ENCODE measurements at places on chromosomes 5 and 9.
A peak's percentile ranks its signal among the peaks of the same experiment; 100 is the strongest.

DNA sequence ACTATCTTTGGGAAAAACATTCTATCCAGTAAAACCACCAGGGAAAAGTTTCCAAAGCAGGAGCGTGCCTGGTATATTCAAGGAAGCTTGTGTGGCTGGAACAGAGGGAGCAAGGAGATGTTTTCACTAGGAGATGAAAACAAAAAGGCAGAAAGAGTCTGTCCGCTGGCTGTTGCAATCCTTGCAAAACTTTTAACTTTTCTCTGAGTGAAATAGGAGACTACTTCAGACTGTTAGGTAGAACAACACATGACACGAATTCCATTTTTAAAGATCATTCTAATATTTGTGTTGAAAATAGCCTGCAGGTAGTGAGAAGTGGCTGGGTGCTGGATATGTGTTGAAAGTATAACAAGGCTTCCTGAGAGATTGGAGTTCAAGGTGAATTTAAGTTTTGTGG, 69.5 kb downstream of the PRR16 start:
- no peak for DNase-seq

GRCh38 chr9:133273819-133274218, 1.2 kb downstream of the ABO start:
- DNase-seq, result no peak

DNA sequence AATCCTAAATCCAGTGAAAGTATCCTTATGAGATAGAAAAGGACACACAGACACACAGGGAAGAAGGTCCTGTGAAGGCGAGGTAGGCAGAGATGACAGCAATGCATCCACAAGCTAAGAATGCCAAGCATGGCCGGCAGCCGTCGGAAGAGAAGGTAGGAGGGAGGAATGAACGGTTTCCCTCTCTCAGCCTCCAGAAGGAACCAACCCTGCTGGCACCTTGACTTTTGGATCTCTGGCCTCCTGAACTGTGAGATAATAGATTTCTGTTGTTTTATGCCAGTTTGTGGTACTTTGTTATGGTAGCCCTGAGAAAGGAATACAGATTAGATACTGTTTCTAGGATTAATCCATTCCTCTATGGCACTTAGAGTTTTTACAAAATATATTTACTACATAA, 76.1 kb upstream of the PANK3 start:
- no peak for DNase-seq

DNA sequence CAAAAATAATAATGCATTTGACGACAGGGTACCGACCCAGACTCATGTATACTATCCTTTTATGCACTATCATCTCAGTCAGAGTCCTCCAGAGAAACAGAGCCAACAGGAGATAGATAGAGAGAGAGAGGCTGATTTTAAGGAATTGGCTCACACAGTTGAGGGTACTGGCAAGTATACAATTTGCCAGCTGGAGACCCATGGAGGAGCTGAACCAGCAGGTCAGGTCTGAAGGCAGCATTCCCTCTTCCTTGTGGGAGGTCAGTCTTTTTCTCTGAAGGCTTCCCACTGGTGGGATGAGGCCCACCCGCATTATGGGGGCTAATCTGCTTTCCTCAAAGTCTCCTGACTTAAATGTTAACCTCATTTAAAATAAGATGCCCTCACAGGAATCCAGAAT, 17.3 kb upstream of the MED10 start:
- DNase-seq, result no peak

DNA sequence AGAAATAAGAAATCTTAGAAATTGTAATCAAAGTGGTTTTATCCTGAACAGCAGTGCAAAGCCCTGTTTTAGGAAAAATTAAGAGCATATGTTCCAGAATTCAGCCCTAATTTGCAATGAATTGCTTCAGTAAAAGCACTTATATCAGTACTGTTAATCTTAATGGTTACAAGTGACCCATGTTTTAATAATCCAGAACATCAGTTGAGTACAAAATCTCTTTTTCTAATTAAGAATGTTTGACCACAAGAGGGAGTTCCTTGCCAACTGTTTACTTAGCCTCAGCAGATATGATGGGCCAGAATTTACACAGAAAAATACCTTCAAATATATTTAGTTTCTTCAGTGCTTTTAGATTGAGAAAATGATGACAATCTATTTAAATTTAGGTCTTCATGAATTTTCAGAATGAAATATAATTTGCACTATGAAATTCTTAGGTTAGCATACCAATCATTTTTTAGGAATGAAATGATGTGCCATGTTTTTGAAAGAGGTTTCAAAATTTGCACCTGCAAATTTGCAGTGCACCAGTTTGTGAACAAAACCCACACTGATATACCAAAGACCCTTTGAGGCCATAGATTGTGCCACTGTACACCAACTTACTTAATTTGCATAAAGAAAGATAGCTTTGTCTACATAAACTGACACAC, 926.3 kb upstream of the ARRDC3 start:
- peak; percentile 65 for DNase-seq

DNA sequence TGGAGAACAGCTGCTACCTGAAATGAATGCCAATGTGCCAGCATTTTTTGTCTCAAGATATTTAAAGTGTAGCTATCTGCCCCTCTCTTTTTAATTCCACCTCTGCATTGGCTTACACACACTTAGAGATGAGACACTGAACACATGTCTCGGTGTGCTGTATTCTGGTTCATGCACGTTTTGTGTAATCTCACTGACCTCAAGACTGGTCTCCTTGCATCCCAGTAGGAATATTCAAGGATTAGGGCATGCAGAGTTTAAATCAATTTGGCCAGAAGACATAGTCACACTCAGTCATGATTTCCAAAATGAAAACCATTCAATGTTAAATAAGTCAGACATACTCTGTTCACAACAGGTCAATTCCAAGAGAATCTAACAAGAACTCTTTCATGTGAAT, 561.8 kb upstream of the TUSC1 start:
- DNase-seq, result no peak

DNA sequence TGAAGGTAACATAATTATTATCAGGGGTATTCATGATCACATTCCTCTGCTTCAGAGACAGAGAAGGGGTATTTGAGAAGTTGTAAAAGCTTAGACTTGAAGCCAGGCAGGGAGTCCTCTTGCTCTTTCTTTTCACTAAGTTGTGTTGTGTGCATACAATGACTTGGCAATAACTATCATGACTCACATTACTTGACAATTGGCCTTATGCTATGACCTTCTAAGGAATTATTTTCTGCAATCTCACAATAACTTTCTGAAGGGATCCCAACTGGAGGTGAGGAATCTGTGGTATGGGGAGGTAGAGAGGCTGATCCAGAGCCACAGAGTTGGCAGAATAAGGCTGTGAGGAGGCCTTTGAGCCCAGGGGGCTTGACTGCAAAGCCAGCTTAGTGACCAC, 622.3 kb downstream of the MTRR start:
- DNase-seq, result no peak

GRCh38 chr9:117180896-117181445, 233.9 kb downstream of the ASTN2 start:
- DNase-seq, result no peak

GRCh38 chr9:20872340-20872977, 159.0 kb downstream of the HACD4 start:
- DNase-seq, result peak; percentile 54

GRCh38 chr5:154826-155225, 36.5 kb upstream of the LRRC14B start:
- DNase-seq, result no peak

DNA sequence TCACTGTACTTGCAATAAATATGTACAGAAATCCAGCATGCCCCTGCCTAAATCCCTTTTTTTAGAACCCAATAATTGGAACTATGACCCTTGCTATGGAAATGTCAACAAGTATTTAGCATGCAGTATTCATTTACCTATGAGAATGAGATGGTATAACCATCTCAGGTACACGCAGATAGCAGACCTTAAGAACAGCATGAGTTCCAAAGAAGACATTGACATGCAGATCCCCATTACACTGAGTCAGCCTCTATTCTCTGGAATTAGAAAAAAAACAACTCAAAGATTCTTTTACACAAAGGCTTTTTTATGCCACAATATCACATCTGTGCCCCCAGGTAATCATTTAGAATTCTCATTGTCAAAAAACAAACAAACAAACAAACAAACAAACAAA, 325.6 kb upstream of the TLE4 start:
- no peak for DNase-seq

- no peak for DNase-seq
Observed at GRCh38 chr5:179462040-179462439, 88.3 kb upstream of the RUFY1 start.

- no peak for DNase-seq
Observed at GRCh38 chr5:131460133-131460532, 174.9 kb downstream of the RAPGEF6 start.

- peak; percentile 43 for DNase-seq
Observed at GRCh38 chr5:177399997-177400868, at the start of gene PFN3. TSS of gene PFN3 (minus strand) at chr5:177400661. CDS start at chr5:177400576, 85 bp downstream.

- no peak for DNase-seq
Observed at GRCh38 chr5:1383886-1384401, 39.0 kb upstream of the CLPTM1L start.
